OCI-M1 (cell line): ENCODE measurements at places on chromosomes 6 and 20.

- DNase-seq: no peak
Observed at GRCh38 chr6:107991061-107991460, 33.1 kb upstream of the SEC63 start.

DNA sequence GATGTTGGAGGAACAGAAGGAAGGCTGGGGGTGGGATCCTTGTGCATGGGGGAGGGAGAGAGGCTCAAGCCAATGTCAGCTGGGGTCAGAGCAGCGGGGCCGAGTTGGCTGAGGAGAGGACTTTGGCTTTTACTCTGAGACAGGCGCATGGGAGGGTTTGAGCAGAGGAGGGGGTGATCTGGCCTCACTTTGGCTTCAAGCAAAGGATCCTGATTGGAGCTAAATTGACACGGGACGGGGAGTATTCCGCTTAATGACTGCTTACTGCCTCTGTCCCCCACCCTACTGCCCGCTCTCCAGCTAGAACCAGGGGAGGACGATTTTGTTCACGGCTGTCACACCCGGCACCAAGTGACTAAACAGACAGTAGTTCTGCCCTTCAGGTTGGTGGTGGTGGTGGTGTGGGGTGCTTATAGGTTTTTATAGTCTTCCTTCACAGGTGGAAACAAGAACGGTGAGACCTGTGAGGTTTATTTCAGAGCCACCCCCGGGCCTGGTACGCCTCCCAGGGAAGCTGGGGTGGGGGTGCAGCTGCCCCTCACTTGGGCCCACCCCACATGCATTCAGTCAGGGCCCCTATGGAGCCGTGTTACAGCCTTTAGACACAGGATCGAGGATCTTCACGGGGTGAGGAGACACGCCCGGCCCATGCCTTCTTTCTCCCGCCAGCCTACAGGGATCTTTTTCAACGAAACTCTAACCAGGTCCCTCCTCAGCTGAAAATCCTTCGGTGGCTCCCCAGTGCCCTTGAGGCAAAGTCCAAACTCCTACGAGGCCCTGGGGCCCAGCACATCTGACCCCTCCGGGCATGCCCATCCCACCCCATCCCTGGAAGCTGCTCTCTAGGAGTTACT, 1.3 kb upstream of the SNAI1 start:
- DNase-seq: no peak

- DNase-seq: peak; percentile 84
Observed at GRCh38 chr6:113856625-113857555, at the start of gene MARCKS. TSS of gene MARCKS (plus strand) at chr6:113857345. CDS start at chr6:113857746, 401 bp downstream.

GRCh38 chr6:157240059-157240959, 83.0 kb downstream of the TMEM242 start:
- DNase-seq: peak; percentile 52

DNA sequence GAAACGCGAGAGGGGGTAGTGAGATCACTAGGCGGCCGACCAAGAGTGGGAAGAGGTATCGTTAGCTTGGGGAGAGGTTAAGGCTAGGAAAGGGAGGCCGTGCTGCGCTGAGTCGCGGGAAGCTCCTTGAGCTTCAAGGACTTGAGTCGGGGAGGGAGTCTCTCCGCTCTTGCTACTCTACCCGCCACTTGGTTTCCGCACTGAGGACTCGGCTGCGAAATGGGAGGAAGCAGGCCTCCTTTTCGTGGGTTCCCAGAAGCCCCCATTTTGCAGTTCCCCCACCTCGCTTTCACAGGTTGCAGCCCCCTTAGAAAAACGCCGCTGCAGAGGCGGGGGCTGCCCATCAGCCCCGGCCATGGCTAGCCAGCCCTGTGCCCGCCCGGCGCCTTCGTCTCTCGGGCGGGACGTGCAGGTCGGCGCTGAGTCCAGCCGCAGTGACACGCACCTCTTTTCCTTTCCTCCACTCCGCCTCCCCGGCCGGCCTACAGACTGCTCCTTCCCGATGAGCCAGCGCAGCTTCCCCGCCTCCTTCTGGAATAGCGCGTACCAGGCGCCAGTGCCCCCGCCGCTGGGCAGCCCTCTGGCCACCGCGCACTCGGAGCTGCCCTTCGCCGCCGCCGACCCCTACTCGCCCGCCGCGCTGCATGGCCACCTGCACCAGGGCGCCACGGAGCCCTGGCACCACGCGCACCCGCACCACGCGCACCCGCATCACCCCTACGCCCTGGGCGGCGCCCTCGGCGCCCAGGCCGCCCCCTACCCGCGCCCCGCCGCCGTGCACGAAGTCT, 4.9 kb downstream of the VGLL2 start:
- DNase-seq: no peak

DNA sequence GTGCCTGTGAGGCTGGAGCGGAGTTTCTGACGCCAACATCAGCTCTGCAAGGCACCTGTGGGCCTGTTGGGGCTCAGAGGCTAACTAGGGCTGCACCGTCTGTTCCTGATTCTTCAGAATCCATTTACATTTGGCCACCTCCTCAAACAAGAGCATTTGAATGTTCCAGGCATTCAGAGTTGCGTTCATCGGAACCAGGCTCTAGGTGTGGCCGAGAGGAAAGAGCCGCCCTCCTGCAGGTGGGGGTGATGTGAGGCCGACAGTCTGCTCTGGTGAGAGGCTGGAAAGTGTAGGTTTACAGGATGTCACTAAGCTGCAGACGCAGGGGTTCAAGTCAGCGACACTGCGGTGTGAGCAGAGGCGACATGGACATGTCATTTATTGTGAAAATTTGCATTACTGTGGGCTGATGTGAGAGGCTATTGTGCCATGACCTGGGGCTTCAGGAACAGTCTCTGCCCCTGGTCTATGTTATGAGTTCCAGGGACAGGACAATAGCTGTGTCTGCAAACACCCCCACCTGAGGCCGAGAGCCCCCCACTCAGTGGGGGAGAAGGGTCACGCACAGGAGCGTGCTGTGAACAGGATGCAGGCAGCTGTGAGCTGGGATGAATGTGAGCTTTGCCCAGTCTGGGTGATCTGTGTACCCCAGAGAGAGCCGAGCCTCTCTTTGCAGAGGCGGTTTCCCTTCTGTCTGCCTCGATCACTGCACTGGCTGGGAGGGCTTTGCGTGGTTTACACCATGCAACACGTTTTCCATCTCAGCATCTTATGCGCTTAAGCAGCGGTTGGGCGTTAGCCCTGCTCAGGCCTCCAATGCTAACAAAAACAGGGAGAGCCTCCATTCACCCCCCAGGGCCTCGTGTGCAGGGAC, 21.1 kb downstream of the SLCO4A1 start:
- no peak for DNase-seq

DNA sequence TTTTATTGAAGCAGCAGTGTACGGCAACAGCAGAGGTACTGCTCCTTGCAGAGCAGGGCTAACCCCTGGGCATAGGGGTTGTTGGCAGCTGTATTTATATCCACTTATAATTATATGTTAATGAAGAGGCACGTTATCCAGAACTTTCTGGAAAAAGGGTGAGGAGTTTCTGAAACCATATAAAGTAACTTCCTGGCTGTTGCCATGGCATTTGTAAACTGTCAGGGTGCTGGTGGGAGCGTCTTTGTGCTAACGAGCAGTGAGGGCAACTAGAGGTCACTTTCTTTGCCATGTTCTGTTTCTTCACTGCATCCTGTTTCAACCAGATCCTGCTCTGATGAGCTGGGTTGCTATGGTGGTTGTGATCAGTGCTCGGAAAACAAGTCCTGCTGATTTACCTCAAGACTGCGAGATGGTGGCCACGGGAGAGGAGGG, 11.1 kb upstream of the ARFGEF2 start:
- no peak for DNase-seq
